ENCODE measurements at places on chromosomes 7 and 10. TPM values are rescaled to one million over a fixed set of nuclear protein-coding genes. Genes with fewer than 3 reads are reported as not detected.

The EPO gene
- not detected for total RNA-seq

- no peak overlapping the region for H3K4me3 ChIP-seq
- H3K27ac ChIP-seq = no peak overlapping the region
- no peak for DNase-seq
- no peaks in the 10 kb centered on the region for H3K4me1 ChIP-seq
- H3K36me3 ChIP-seq = no peaks in the 10 kb centered on the region
These were observed 60.8 kb upstream of the SP4 start for GRCh38 chr7:21367081-21367480.

DNA sequence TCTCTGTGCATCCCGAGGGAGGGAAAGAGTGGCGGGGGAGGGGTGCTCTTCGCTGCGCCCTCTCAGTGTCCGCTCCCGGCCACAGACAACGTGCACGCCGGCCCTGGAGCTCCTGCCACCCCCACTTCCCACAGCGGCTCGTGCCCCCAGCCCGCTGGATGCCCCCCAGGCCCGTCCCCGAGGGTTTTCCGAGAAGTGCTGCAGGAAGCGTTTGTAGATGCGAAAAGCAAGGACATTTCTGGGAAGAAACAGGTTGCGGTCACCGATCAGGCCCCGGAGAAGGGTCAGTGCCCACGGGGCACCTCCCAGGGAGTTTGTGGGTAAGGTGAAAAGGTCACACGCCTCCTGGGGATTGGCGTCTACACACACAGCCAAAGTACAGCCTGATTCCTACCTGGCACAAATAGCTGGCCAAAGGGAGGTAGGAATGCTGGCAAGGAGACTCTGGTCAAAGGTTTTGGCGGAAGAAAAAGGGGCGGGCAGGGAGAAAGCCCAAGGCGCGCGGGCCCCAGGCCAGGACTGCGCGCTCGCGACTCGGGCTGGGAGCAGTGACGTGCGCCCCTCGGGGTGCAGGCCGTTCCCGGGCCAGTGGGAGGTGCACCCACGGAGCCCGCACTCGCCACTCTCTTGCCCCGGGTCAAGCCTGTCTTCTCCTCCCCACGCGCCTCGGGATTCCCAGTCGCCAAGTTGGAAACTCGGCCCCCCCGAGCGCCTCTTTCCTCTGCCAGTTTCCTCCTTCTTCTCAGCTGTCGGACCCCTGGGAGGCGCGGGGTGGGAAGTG is 1.5 kb upstream of the NRP1 start:
- H3K4me3 ChIP-seq = peak overlapping the region; percentile 87
- no peaks in the 10 kb centered on the region for H3K36me3 ChIP-seq
- peaks cover 40% of the 10 kb centered on the region for H3K27me3 ChIP-seq
- H3K4me1 ChIP-seq = peaks cover 32% of the 10 kb centered on the region
- DNase-seq = no peak

DNA sequence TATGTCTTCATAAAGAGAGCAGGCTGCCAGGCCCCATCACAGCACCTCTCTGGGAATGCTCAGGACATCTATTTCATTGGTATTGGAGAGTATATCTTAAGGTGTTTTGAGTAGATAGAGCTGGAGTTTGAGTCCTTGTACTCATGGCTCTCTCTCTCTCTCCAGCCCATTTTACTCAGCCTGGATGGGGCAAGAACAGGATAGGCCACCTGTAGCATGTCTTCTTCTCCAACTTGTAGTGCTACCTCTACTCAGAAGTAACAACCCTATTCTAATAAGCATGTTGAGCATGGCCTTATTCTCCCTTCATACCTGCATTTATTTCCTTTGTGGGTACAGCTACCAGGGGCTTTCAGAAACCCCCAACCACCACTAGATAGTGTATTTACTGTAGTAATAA is 21.9 kb downstream of the PRLHR start:
- DNase-seq = no peak
- no peaks in the 10 kb centered on the region for H3K4me1 ChIP-seq
- no peak overlapping the region for H3K4me3 ChIP-seq
- H3K27me3 ChIP-seq = peaks cover 3% of the 10 kb centered on the region

- H3K27ac ChIP-seq = no peak overlapping the region
- no peaks in the 10 kb centered on the region for H3K4me1 ChIP-seq
These were observed 74.3 kb upstream of the TOMM7 start for GRCh38 chr7:22896917-22897316.
